8988T (cell line): ENCODE measurements at places on chromosomes 5 and 9.

- no peak for DNase-seq
These were observed 282.6 kb downstream of the ZNF608 start for GRCh38 chr5:124463851-124464250.

GRCh38 chr9:14340994-14341393 lies 27.1 kb upstream of the NFIB start:
- no peak for DNase-seq

DNA sequence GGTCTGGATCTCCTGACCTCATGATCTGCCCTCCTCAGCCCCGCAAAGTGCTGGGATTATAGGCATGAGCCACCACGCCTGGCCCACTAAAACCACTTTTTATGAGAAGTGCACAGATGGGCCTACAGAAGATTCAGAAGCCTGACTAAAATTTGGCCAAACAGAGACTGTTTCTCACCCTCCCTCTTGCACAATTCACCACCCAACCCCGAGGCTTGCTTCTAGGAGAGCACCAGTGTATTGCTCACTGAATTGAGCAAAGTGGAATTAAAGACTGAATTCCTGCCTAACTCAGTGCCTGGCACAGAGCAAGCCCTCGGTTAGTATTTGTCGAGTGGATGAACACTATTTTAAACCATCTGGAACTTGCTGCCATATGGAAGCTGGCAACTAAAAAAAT lies 3.4 kb upstream of the DCTN4 start:
- DNase-seq, result no peak

DNA sequence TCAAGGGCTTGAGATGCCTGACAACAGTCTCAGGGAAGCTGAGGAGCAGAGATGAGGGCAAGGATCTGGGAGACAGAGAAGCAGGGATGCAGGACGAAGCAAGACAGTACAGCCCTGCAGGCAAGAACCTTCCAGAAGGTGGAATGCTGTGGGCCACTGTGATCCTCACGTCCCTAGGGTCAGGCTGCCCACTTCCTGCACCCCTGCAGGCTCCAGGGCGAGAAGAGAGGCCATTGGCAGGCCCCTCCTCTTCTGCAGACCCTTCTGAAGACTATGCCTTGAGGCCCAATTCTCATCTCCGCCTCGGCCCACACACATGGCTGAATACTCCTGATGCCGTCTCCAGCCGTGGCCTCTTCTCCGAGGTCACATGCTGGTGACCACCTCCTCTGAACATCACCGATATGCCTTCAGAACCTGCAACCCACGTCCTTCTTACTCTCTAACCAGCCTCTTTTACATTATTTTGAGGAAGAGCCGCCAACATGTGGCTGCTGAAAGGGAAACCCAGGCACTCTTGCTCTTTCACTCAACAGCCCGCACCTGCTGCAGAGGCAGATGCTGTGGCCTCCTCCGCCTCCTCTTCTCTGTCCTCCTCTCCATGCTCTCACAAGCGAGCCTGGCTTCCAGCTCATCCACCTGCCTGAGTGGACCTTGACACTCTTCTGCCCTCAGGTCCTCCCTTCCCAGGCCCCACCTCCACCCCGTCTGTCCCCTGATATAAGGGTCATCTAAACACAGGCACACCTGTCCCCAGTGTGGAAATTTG lies 181.5 kb downstream of the IRX2 start:
- no peak for DNase-seq

GRCh38 chr9:80707120-80707519 lies 982.2 kb downstream of the TLE1 start:
- DNase-seq, result no peak

DNA sequence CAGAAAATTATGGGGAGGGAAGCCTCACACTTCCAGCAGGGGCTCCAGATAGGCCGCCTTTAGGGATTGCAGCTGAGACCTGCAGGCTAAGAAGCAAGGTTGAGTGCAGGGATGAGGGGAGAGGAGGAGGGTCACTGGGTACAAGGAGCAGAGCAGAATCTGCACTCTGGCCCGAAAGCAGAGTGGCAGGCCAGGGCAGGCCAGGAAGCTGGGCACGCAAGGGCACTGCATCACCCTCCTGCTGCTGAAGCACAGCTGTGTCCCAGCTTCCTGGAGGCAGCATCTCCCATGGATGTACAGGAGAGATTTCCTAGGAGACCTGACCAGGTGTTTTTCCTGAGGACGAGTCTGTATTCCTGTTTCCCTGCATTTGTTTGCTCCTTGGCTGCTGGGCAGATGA lies 92.1 kb downstream of the SYK start:
- no peak for DNase-seq

GRCh38 chr9:95516221-95516733 lies 494 bp downstream of the PTCH1 start:
- no peak for DNase-seq

DNA sequence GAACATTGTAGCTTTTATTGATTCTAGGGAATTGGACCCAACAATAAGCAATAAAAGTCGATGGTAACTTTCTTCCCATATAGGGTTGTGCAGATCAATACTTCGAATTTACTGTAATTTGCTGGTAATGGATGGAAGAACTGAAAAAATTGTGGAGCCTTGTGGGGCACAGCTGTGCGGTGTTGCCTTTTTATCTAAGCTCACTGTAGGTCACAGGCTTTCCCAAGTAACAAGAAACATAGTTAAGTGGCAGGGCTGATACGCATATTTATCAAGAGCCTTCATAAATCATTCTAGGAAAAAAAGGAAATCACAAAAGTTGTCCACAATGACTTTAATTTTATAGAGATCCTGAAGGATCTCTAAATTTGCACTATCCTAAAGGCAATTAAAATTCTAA lies 292.9 kb downstream of the MAST4 start:
- DNase-seq, result no peak

DNA sequence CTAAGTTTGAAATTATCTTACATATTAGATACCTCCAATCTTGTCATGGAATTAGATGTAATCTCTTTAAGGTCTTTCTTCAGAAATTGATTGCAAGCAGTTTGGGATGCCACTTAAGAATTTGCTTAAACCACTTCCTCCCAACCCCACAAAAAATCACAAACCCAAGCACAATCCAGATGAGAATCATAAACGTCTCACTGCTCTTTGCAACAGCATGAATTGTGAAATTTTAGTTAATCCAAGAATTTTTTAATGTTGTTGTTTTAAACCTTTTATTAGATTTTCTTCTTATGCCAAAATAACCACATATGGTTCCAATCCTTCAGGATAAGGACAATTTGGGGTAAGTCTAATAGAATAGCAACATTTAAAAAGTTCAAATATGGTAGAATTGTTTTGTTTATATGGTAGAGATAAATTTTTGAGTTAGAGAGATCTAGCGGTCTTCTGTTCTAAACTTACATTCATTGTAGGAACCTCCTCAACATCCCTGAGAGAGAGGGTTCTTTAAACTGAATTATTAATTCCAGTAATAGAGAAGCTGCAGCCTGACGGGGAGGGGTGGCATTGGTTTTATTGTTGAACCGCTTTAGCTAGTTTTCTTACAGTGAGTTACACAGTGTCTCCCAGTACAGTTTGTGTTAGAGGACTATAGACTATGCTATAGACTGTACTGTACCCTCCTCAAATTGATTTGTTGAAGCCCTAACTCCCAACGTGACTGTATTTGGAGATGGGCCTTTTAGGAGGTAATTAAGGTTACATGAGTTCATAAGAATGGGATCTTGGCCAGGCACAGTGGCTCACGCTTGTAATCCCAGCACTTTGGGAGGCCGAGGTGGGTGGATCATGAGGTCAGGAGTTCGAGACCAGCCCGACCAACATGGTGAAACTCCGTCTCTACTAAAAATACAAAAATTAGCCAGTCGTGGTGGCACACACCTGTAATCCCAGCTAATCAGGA lies 24.8 kb upstream of the IL6ST start:
- no peak for DNase-seq

- DNase-seq, result no peak
These were observed 419.5 kb upstream of the ACTBL2 start for GRCh38 chr5:57902095-57902494.

GRCh38 chr5:540071-540905 lies 16.0 kb upstream of the SLC9A3 start:
- no peak for DNase-seq

- DNase-seq, result no peak
These were observed 29.9 kb downstream of the FCHO2 start for GRCh38 chr5:72985719-72986118.

DNA sequence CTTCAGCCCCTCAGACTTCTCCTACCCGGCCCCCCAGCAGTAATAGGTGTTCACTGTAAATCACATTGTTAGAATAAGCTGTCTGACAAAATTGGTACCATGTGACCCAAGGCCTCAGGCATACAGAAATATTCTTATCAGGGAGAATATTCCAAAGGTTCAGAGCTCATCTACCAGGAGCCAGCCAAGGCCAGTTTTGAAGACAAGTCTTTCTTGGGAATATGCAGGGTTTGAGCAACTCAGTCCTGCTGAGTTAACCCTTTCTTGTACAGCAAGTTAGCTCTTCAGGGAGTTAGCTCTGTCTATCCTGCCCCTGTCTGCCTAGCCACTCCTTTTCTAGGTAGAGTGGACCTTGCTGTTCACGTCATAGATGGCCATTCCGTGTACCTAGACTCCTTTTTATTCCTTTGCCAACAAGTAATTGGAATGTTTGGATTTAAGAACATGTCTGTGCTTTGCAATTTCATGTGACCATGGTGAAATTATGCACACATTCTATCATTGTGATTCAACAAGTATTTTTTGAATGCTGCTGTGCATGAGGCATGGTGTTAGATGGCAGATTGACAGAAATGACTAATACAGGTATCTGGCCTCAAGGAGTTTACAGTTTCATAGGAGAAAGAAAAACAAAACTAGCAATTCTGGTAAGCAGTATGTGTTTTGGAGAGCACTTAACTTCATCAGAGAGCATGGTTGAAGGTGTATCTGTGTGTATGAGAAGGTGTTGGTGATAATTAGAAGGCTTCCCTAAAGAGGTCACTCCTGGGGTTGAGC lies 22.6 kb downstream of the TGFBR1 start:
- no peak for DNase-seq

DNA sequence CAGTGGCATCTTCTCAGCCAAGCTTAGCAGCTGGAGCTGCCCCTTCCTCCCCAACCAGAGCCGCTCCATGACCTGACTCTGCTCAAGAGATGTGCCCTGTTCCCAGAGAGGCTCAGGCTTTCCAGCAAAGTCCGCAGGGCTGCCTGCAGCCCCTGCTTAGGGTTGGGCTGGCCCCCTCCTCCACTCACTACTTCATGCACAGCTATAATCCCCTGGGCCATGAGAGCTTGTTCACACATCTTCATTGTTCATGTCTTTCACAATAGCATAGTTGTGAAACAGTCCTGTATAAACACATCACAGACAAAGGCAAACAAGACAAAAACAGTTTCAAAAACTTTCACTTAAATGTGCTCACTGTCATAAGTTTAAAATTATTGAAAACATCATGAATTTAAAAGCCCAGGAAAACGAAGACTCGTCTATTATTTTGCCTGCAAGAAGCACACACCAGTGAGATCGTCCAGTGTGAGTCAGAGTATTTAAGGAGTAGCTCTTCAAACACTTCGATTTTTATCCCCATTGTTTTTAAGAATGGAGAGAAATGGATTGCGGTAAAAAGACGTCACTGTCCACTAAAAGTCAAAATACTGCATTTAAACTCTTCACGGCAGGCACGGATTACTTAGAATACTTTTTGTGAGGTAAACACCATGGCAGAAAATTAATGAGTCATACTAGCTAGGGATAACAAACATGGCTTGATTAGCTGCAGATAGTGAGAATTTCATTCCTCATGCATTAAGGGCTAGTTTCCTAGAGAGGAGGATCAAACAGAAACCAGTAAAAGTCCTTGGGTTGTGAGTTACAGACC lies 40.7 kb upstream of the S1PR3 start:
- DNase-seq, result no peak

DNA sequence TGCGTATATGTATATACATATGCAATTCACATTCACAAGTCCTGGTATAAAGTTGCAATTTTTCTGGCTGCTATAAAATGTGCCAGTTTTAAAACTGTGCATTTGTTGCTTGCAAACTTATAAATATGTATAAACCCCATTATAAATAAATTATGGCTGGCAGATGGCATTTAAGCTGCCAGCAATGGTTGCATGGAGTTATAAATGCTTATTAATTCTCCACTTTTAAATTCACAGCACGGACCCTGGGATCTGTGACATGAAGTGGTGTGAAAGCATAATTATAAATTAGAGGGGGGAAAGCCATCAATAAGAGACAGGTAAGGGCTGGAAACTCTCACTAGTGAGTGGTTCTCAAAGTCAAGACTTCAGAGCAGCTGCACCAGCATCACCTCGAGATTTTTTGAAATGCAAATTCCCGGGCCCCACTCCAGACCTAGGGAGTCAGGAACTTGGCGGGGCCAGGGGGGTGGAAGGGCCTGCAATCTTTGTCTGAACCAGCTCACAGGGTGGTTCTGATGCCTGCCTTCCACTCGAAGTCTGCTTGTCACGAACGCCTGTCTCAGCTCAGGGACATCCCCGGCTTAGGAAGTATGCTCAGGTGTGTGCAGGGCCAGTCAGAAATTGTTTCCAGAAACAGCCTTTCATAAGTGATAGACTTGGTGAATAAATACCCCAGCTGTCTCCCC lies 16.9 kb downstream of the S1PR3 start:
- no peak for DNase-seq

DNA sequence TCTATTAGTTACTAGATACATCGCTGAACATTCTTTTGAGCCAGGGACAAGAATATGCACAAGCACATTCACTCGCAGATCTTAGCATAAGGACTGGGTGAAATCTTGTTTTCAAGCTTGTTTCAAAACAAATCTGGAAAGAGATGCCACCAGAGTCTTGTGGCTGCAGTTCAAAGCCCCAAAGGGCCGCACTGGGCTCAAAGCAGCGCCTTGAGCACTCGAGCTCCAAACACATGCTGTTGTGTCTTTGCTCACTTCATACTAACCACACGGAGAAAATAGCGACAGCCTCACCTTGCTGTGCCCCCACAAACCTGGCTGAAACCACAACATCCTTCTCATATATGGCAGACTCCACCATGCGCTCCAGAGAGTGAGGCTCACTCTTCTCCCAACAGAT lies 34.2 kb upstream of the IL7R start:
- DNase-seq, result no peak

DNA sequence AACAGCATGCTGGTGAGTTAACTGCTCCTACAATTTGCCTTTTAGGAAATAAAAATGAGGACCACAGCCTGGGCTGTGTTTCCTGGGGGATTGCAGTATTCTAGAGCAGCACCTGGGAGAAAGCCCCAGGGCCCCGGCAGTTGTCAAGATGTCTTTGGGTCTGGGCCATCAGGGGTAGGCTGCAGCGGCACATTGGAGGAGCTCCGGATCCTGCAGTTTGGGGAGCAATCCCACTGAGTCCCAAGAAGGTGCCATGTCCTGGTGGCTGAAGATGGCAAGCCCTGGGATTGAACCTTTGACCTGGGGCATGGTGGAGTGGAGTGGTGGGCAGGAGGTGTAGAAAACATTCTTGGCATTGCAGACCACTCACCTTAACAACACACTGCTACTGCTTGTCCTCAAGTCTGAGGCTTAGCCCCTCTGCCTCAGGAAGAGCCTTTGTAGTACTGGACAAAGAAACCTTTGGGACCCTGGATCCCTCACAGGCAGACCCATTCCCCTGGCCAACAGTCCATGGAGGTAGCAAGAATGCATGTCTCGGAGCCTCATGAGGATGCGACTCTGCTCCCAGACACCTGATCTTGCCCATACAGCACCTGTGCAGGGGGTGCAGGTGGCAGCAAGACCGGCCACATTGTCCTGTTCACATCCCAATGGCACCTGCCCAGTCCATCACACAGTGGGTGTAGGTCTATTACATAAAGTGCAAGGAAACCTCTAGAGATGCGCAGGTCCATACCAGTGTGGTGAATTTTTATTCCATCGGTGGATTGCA lies 159.1 kb upstream of the IRX2 start:
- DNase-seq, result no peak
